ENCODE measurements at places on chromosomes 6 and 20.

- DNase-seq = no peak
These were observed 317.5 kb upstream of the MOCS1 start for GRCh38 chr6:40251637-40252300.

GRCh38 chr6:24686946-24687345 is 20.1 kb downstream of the ACOT13 start:
- DNase-seq = no peak

DNA sequence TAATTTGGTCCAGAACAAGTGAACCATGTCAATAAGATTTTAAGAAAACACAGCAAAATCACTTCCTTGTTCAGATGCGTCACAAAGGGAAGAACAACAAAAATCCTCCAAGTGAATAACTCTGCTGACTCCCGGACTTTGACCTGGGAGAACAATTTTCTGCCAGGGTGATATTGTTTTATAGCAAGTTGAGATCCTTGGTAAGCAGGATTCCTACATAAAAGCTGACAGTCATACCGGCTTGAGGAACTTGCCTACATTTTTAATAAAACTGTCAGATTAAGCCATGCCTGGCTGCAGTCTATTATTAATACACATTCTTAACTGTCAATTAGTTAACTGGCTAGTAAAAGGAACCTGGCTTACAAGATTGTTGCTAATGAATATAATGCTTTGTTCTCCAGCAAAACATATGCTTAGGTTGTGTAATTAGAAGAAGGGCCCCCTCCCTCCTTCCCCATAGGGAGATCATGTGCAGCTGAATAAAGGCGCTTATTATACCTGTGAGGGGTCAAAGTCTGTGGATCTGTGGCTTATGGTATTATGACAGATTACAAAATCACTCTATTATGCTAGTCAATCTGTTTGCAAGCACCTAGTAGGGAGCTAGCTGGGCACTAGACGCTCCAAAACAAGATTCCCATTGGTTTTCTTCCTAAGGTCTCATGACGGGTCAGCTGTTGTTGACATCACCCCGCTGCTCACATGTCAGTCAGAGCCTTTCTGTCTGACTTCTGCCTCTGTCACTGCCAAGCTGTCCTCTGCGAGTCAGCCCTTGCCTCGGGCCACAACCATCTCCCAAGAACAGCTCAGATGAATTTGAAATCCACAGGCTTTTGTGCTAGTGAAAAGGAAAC is 44.6 kb upstream of the SEC63 start:
- DNase-seq = no peak

- DNase-seq = no peak
These were observed 245.4 kb upstream of the EXOC2 start for GRCh38 chr6:938271-938905.

DNA sequence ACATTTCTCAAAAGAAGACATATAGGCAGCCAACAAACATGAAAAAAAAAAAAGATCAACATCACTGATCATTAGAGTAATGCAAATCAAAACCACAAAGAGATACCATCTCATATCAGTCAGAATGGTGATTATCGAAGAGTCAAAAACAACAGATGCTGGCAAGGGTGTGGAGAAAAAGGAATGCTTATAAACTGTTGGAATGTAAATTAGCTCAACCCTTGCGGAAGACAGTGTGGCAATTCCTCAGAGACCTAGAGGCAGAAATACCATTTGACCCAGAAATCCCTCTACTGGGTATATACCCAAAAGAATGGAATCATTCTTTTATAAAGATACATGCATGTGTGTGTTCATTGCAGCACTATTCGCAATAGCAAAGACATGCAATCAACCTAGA is 303.8 kb upstream of the THEMIS start:
- DNase-seq = no peak

- DNase-seq = no peak
These were observed 236.3 kb downstream of the BCAS1 start for GRCh38 chr20:53834062-53834442.

- DNase-seq = no peak
These were observed 65.2 kb downstream of the RIPOR3 start for GRCh38 chr20:50625986-50626677.

GRCh38 chr20:63885264-63886053 is 9.5 kb upstream of the DNAJC5 start:
- DNase-seq = no peak

- DNase-seq = no peak
These were observed 8.7 kb upstream of the FANCE start for GRCh38 chr6:35443341-35444030.

DNA sequence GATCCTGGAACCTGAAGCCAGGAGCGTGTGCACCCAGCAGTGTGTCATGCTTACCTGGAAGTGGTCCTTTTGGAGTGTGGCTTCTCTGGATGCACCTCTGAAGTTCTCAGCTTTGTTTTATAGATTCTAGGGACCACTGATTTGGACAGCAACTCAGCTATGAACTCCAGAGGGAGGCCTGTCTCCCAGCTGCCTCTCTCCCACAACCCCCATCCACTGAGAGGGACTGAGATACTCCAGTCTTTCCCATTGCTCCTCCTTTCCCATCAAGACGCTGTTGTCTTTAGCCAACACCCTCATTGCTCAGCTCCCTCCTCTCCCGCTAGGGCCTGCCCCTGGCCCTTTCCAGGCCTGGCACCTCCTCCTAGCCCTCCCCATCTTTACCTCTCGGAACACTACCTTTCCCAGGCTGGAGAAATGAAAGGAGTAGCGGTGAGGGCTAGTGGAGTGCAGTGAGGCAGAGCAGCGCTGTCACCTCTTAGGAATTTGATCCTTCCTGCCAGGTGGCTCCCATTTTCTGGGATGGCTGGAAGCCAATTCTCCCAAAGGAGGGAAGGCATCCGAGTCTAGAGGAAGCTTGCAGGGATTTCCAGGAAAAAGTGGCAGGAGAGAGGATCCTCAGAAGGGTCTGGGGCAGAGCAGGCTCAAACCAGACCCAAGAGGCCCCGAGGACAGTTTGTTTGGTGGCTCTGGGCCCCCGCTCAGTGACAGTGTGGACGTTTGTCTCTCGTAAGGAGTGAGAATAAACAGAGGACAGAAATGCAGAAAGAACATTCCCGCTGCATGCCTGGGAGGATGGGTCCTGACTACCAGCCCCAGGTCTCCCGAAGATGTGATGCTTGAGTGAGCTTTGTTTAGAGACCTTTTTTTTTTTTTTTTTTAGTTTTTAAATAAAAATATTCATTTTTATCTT is at the start of gene LRRN4:
TSS of gene LRRN4 (minus strand) at position 285 of the 913 bp plus-strand sequence. CDS start 1,261 bp downstream, outside the sequence.
- DNase-seq = no peak

DNA sequence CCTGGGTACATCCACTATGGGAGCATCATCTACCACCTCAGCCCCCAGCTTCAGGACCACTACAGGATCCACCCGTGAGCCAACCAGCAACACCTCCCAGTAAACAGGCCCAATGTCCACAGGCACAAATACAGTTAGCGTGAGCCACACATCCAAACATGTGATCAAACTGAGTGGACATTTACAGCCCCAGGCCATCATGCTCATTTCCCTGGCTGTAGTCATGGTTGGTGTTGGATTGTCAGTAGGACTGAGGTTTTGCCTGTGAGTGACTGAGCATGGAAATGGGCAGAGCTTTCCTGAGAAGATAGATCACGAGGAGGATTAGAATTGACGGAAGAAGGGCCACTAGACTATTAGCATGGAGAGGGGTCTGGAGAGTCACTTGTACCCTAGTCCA is 10.7 kb upstream of the MUC21 start:
- no peak for DNase-seq

GRCh38 chr6:3825331-3825831 is 23.8 kb upstream of the FAM50B start:
- DNase-seq = no peak

GRCh38 chr6:156306531-156306930 is 470.6 kb upstream of the ARID1B start:
- DNase-seq = no peak

Measured in stimulated activated CD8-positive, alpha-beta memory T cell treated with anti-CD3 and anti-CD28 coated beads, Interleukin-7, amount 100 ng/mL, for 1 hour (primary cell).